ENCODE measurements at places on chromosomes 4 and X. TPM values are rescaled to one million over a fixed set of nuclear protein-coding genes. Genes with fewer than 3 reads are reported as not detected.

CTAG2 gene
- not detected for total RNA-seq

DSPP gene
- total RNA-seq = not detected

ZGRF1 gene
- 23.9 TPM for total RNA-seq

CT45A3 gene
- not detected for total RNA-seq

INTU gene
- not detected for total RNA-seq

NDNF gene
- total RNA-seq = not detected

PAGE4 gene
- not detected for total RNA-seq

ARX gene
- not detected for total RNA-seq
